ENCODE measurements at places on chromosomes 7 and 10. TPM values are rescaled to one million over a fixed set of nuclear protein-coding genes. Genes with fewer than 3 reads are reported as not detected.

SCRN1 gene
- 168 TPM for total RNA-seq

DNA sequence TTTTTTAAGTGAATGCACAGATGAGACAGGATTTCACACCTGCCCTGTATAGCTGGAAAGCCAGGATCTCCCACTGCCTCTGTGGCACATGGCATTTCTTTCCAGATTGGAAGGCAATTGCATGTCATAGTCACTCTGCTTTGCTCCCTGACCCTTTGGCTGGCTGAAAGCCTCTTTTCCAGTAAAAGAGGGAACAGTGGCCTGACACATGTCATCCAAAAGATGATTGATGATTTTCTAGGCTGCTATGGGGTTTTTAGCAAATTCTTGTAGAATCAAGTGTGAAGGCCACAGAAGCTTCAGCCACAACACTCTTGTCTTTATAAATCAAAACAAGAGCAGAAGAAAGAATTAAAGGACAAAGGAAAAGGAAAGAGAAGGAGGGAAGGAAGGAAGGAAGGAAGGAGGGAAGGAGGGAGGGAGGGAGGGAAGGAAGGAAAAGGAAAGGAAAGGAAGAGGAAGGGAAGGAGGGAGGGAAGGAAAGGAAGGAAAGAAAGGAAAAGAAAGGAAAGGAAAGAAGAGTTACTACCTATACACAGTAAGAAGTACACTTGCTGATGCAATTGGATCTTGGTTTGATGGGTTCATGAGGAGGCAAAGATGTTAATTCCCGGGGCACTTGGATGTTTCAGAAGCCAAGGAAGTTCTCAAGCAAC, 158.9 kb upstream of the FRMD4A start:
- H3K27me3 ChIP-seq, result peaks cover 2% of the 10 kb centered on the region
- no peaks in the 10 kb centered on the region for H3K4me1 ChIP-seq
- H3K27ac ChIP-seq, result no peak overlapping the region
- DNase-seq, result no peak
- H3K36me3 ChIP-seq, result no peaks in the 10 kb centered on the region

- H3K27ac ChIP-seq, result no peak overlapping the region
- no peaks in the 10 kb centered on the region for H3K4me1 ChIP-seq
- H3K27me3 ChIP-seq, result no peaks in the 10 kb centered on the region
- no peak overlapping the region for H3K4me3 ChIP-seq
Observed at GRCh38 chr10:45403151-45403550, 29.1 kb downstream of the ALOX5 start.

GRCh38 chr7:11196143-11196542, 222.5 kb downstream of the PHF14 start:
- H3K36me3 ChIP-seq, result no peaks in the 10 kb centered on the region
- DNase-seq, result no peak
- no peak overlapping the region for H3K27ac ChIP-seq

GRCh38 chr7:114530057-114530611, 115.5 kb downstream of the FOXP2 start:
- H3K4me3 ChIP-seq, result peak overlapping the region; percentile 6
- peaks cover 51% of the 10 kb centered on the region for H3K4me1 ChIP-seq
- DNase-seq, result no peak

GRCh38 chr10:99619851-99620710, at the start of gene SLC25A28:
Gene SLC25A28, minus strand, starts transcription at chr10:99620439. Its CDS starts 104 bp downstream, at chr10:99620335.
- H3K36me3 ChIP-seq, result no peaks in the 10 kb centered on the region
- peak within 1 kb of the TSS; percentile 89 for H3K27ac ChIP-seq
- H3K4me3 ChIP-seq, result peak within 1 kb of the TSS; percentile 89
- DNase-seq, result peak; percentile 91

DNA sequence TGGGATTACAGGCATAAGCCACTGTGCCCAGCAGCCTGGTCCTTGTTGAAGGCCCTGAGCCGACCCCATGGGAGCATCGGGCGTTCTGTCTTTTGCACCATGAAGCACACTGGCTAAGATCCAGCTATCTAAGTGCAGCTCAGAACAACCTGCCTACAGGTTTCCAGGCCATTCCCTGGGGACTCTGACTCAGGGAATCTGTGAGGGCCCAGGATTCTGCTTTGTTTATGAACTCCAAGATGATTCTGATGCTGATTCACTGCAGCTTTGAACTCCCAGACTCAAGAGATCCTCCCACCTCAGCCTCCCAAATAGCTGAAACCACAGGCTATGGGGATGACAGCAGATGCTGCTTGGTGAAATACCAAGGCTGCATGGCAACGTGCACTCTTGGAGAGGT, 30.2 kb downstream of the NPTX2 start:
- DNase-seq, result no peak
- H3K4me3 ChIP-seq, result no peak overlapping the region
- peaks cover 3% of the 10 kb centered on the region for H3K4me1 ChIP-seq
- peaks cover 10% of the 10 kb centered on the region for H3K27me3 ChIP-seq

DNA sequence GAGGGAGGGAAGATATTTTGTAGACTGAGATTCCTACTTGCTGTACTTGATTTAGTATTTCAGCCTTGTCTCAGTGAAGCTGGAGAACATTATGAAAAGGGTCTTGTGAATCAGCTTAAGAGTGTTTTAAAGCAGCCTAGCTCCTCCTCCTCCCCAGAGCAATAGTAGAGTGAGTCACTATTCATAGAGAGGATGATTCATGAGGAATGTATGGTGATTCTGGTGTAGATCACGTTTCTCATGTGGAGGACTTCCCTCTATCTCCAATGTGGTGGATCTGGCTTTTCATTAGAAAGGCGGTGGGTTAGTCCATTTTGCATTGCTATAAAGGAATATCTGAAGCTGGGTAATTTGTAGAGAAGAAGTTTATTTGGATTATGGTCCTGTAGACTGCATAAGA, 340.1 kb upstream of the CHRM2 start:
- H3K27me3 ChIP-seq, result peaks cover under 1% of the 10 kb centered on the region
- no peak for DNase-seq
- H3K27ac ChIP-seq, result no peak overlapping the region
- H3K36me3 ChIP-seq, result no peaks in the 10 kb centered on the region

GRCh38 chr7:89772276-89772675, 382.0 kb upstream of the STEAP1 start:
- peaks cover 1% of the 10 kb centered on the region for H3K27me3 ChIP-seq
- no peaks in the 10 kb centered on the region for H3K4me1 ChIP-seq
- no peaks in the 10 kb centered on the region for H3K36me3 ChIP-seq
- no peak overlapping the region for H3K4me3 ChIP-seq
- H3K27ac ChIP-seq, result no peak overlapping the region

Measured in glutamatergic neuron (in vitro differentiated cells).